ENCODE measurements at places on chromosomes 6 and 20. TPM values are rescaled to one million over a fixed set of nuclear protein-coding genes. Genes with fewer than 3 reads are reported as not detected.

Gene STX11
- total RNA-seq: 0.49 TPM

Gene FAM83C
- total RNA-seq: not detected

Gene SIRPG
- total RNA-seq: not detected

Gene ATG5
- total RNA-seq: 39.3 TPM

Gene GJA10
- total RNA-seq: not detected

Gene TMEM200A
- total RNA-seq: 16.5 TPM

Gene SLCO4A1
- 1.7 TPM for total RNA-seq

Gene SPATS1
- total RNA-seq: not detected

Gene GCNT2
- 14.5 TPM for total RNA-seq

Gene TRIM38
- total RNA-seq: 0.49 TPM

Gene TAP2
- 2.2 TPM for total RNA-seq

Gene RAET1L
- total RNA-seq: 0.25 TPM

Gene CRISP2
- 0.49 TPM for total RNA-seq

Gene SEL1L2
- under 0.01 TPM for total RNA-seq

Gene PPP1R3G
- 1.5 TPM for total RNA-seq

Gene RRAGD
- 60.2 TPM for total RNA-seq

Gene EGFL8
- 6.6 TPM for total RNA-seq

Gene ENPP5
- 4.7 TPM for total RNA-seq

Gene PI3
- total RNA-seq: not detected

Gene OVOL2
- 1.5 TPM for total RNA-seq

Gene OR12D3
- not detected for total RNA-seq

Gene CD40
- total RNA-seq: 0.49 TPM

Gene NRSN1
- 28.8 TPM for total RNA-seq

Gene RFX6
- total RNA-seq: not detected

Gene HLA-DOB
- not detected for total RNA-seq

Gene BPIFB2
- total RNA-seq: not detected

Gene CDKAL1
- total RNA-seq: 31.0 TPM

Gene PROKR2
- total RNA-seq: 9.3 TPM

Gene GDAP1L1
- total RNA-seq: 98.6 TPM

Gene ETV7
- not detected for total RNA-seq

Gene PEX6
- total RNA-seq: 15.7 TPM

Gene LCA5
- 11.3 TPM for total RNA-seq

Gene GHRH
- not detected for total RNA-seq

Gene GSTA3
- total RNA-seq: not detected

Gene KIAA1755
- total RNA-seq: 2.5 TPM

Gene DAAM2
- 10.1 TPM for total RNA-seq

Gene PBOV1
- total RNA-seq: not detected

Gene C2
- 1.7 TPM for total RNA-seq
